ENCODE measurements at places on chromosomes 1 and 21.

DNA sequence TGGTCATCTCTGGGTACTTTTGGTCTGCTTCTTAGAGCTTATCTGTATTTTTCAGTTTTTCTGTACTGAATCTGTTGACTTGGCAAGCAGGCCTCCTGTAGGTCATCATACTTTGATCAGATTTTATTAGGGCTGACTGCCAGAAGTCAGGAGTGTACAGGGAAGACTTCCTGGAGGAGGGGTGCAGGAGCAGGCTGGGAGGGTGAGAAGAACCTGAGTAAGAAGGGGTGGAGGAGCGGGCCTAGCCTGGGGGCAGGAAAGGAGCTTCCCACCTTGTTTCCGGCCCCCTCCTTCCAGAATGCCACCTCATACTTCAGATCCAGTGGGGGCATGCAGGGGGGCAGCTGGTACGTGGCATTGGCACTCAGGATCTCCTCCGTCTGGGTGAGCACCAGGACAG lies 18.3 kb upstream of the IL22RA1 start:
- DNase-seq = no peak

DNA sequence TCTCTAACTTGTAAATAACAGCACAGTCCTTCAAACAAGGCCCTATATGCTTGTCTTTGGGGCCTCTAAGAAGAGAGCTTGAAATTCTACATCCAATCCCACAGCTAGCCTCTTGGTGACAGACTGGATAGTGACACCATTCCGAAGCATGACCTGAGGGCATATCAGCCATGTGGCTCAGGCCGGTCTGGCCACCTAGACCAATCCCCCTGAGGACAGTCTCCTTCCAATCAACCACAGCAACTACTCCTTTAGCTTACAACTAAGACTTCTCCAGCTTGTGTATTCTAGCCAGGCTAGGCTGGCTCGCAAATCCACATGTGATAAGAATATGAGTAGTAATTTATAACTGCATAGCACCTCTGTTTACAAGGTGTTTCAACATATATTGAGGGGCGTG lies 14.0 kb downstream of the BCAR3 start:
- DNase-seq = no peak

DNA sequence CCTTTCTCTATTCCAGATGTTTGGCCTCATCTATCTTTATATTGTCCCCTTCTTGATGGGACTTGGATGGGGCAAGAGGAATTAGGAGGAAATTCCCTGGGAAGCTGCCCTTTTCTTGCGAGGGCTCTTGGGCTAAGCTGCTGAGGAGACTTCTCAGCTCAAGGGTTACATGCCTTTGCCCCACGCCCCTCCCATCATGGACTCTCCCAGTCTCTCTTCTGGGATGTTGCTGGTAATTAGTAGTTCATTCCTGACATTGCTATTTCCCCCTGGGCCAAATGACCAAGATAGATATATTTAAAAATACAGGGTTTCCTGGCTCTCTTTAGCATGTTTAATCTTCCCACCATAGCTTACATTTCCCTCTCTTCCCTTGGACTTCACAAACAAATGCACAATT lies 90.6 kb upstream of the RALGPS2 start:
- DNase-seq = no peak

DNA sequence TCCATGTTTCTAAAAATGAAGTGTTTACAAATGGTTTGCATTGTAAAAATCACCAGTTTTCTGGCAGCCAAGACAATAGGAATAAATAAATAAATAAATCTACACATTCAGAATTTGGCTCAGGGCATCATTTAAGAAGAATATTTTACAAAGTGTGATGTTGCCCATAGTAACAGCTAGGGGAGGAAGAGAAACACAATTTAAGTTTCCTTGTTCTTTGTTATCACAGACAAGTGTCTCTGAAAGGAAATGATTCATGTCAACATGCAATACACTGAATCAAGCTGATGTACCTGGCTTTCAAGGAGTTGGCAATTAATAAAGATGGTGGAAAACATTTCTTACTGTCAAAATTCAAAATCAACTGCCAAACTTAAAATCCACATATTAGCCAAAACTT lies 74.7 kb downstream of the LHX8 start:
- no peak for DNase-seq

DNA sequence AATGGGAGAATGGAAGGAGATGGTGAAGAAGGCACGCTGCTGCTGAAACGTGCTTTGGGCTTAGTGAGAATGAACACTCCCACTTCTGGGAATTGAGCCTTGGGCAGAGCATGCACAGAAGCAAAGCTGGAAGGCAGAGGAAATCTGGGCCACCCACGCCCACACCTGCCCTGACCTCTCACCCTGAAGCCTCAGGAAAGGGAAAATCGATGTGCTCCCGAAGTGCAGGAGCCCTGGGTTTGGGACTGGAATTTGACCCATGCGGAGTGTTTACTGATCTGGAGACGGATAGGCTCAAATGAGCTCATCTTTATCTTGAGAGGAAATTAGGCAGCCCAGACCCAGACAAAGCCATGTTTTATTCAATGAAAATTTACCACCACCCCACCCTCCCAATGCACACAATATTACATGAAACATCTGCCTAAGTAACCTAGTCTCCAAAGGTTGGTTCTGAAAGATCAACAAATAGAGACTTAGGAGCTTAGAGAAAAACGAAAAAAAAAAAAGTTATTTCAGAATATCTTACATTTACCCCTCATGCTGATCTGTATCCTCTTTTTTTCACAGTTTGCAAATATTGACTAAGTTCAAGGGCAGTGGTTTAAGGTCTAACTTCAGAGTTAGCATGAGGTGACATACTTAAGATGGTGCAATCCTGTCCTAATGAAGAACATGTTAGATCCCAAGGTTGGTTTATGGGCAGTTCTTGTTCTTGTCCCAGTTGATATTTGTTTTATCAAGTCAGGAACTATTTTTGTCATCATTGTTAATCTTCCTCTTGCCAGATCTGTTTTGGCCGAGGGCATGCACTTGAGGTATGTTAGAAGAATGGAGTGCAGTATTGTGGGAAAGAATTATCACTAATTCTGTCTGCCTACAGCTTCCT lies 63.0 kb downstream of the PROX1 start:
- DNase-seq = no peak

- no peak for DNase-seq
These were observed 17.2 kb downstream of the PDZK1 start for GRCh38 chr1:145689922-145690321.

DNA sequence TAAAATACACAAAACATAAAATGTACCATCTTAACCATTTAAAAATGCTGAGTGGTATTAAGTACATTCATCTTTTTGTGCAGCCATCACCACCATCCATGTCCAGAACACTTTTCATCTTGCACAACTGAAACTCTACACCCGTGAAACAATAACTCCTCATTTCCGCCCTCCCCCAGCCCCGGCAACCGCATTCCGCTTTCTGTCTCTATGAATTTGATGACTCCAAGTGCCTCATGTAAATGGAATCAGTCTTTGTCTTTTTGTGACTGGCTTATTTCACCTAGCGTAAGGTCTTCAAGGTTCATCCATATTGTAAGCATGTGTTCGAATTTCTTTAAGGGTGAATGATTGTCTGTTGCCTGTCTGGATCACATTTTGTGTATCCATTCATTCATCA lies 37.2 kb downstream of the SCCPDH start:
- DNase-seq = no peak

GRCh38 chr1:172935062-172935592 lies 115.6 kb downstream of the TNFSF18 start:
- DNase-seq = no peak

Data from NCI-H2227 treated with DMSO at 0.1 percent for 48 hours (cell line).